Stimulated activated CD8-positive, alpha-beta memory T cell treated with anti-CD3 and anti-CD28 coated beads, Interleukin-7, amount 100 ng/mL, for 1 hour (primary cell): ENCODE measurements at places on chromosomes 6 and 20.

GRCh38 chr20:14688005-14688404 is 350.6 kb upstream of the FLRT3 start:
- DNase-seq: no peak

GRCh38 chr6:20236909-20237600 is 24.8 kb upstream of the MBOAT1 start:
- no peak for DNase-seq

GRCh38 chr20:14700639-14700960 is 363.2 kb upstream of the FLRT3 start:
- no peak for DNase-seq

- no peak for DNase-seq
Observed at GRCh38 chr20:52383995-52384621, 192.5 kb upstream of the ZFP64 start.

GRCh38 chr6:42243046-42243445 is 25.4 kb upstream of the MRPS10 start:
- no peak for DNase-seq

DNA sequence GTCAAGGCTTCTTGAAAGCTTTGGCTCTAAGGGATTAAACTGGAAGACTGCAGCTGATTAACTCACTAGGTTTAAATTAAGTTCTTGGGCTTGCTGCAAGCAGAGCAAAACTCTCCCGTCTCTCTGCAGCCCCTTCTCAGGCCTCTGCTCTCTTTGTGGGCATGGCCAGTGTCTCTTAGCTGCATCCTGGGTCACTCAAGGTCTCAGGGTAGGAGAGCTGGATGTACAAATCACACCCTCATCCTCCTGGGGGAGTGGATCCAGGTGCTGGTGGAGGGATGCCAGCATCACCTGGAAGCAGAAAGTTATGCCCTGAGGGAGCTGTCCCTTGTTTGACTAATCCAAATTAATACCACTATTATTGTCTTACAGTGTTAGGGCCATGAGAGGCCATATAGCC is 35.8 kb downstream of the GCM1 start:
- no peak for DNase-seq

- no peak for DNase-seq
Observed at GRCh38 chr6:115854866-115855665, 205.6 kb downstream of the FRK start.

DNA sequence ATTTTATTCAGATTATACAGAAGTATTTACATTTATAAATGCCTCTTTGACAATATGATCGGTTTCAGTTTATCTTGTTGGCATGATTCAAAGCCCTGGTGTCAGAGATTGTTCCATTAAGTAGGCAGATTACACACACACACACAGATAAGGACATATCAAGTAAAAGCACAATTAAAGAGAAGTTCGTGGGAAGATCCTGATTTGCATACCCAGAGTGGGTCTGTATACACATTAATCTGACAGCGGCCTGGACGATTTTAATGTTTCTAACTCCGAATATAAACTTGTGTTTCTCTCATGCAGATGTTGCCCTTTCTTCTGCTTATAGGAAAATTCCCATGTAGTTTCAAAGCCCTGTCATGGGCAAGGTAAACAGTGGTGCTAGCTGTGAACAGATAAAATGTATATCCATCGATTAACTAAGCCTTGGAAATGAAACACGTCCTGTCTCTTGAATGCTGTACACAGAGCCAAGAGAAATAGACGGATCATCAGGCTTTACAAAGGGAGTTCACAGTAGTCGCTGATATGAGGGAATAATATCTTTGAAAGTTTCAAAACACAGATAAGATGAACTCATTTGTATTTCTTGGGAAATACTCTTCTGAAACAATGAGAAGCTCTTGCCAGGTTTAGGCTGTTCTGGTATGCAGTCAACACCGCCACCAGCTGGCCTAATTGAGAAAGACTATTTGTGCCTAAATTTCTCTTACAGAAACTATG is 108.2 kb upstream of the GMDS start:
- DNase-seq: no peak

- no peak for DNase-seq
Observed at GRCh38 chr20:39825950-39826349, 863.1 kb downstream of the MAFB start.

GRCh38 chr20:57755609-57756008 is 45.8 kb upstream of the PMEPA1 start:
- no peak for DNase-seq

DNA sequence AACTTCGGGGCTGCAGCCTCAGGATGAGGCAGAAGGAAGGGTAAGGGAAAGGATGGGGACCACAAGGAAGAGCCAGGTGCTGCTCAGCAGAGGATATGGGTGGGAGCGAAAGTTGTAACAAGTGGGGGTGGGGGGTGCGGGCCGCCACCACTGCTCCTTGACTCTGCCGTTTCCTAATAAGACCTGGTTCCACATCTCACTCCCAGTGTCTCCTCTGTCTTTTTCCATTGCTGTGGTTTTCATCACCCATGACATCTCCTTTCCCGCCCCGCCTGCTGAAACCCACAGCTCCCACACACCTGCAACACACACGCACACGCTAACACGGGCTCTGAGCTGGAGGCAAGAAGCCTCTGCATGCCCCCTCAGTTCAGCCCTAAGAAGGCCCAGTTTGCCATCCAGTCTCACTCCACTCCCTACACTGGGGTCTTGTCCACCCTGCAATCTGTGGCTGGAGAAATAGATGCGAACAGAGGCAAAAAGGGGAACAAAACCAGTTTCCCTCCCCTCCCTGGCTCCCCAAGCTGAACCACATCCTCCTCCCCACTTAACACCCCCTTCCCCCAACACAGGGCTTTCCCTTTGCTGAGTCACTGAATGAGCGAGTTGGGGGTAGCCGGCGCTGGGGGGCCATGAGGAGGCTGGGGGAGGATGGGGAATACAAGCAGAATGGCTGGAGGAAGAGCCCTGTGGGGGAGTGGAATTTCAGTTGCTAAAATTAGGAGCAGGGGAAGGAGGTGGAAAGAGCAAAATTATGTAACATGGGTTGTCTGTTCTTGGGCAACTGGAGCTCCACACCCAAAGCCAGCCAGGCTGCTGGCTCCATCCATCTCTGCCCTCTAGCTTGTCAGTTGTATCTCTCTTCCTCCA is 11.5 kb downstream of the NFKBIL1 start:
- DNase-seq: peak; percentile 38

DNA sequence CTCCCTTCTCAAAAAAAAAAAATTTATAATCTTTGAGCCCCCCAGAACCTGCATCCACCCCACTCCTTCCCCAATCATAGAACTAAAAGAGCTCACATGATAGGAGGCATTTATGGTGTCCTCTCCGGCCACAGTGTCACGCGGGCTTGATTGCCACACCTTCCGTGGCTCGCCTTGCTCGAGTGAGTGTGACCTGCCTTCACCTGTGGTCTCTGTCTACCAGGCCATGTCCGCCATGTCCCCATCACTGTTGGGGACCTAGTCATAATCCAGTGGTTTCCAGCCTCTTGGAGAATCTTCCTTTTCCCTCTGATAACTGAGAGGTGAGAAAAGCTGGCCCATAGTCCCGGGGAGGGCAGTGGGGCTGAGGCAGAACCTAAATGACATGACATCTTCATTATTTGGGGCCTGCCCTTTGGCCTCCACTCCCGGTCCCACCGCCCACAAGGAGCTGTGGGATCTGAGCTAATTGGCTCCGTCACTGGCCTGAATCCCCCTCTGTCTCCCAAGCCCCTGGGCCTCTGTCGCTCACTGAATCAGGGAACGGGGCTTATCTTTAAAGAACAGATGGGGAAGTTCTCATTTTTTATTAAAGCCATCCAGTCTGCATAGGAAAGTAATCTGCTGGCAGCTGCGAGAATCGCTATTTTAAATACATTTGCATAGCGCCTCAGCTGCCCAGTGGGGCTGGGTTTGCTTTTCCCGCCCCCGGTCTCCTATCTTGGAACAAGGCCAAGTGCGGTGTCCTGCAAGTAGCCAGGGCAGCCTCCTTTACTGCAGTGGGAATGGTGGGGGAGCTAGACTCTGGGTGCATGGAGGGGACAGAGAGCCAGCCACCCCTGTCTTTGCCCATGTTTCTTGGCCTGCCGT is 197.6 kb upstream of the PMEPA1 start:
- DNase-seq: no peak

DNA sequence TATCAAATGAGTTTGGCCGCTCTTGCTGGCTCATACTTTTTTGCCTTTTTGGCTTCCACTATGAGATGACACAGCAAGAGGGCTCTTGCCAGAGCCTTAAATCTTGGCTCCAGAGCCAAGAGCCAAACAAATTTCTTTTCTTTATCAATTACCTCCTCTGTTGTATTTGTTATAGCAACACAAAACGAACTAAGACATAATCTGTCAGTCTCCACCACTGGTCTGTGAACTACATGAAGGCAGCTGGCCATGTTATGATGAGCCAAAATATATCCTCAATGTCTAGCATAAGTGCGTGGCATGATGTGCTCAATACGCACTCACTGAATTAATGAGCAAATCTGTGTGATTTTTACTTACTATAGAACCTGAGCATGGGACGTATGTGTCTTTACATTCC is 220.0 kb upstream of the ZNF217 start:
- no peak for DNase-seq

DNA sequence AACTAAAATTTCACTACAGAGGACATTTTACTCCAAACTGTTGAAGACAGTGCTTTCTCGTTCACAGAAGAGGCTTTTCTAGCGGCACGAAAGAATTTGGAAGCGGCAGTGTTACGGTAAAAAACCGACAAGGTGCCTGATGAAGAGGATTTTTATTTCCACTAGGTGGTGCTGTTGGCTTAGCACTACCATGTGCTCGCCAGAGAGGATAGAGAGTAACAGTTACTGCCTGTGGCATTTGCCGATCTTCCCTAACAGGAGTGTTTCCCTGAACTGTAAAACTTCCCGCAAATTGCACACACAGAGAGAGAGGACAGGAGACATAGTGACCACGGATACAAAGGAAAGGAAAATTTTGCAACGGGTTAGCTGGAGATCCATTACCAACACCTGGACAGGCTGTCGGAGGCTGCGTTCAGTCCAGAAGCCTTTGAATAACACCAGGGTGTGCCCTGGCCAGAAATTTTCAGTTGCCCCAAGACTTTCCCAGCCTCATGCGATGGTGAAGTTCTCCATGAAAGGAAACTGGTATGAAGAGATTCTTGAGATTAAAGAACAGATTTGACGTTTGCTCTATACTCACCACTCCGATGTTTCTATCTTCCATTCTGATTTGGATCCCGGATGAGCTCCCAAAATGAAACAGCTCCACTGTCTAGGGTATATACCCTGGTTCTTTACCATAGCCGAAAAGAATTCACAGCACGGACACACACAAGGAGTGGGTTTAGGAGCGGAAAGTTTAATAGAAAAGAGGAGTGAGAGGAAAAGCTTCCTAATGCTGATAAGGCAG is 48.1 kb downstream of the HLA-DPB1 start:
- DNase-seq: no peak

DNA sequence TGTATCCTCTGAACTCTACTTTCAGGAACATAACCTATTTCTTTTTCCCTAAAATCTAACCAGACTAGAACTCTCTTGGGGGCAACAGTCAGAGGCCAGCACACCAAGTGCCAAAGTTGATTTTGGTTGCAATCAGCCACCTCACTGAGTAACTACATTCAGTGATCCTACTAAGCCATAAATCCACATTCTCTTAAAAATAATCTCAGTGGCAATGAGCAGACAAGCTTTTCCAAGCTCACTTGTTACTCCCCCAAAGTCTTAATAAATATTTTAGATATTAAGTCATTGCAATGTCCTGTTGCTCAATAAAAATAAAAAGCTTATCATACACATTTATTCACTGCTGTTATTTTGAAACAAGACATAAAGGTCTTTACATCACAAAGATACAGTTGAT is 9.8 kb downstream of the RGS17 start:
- no peak for DNase-seq

DNA sequence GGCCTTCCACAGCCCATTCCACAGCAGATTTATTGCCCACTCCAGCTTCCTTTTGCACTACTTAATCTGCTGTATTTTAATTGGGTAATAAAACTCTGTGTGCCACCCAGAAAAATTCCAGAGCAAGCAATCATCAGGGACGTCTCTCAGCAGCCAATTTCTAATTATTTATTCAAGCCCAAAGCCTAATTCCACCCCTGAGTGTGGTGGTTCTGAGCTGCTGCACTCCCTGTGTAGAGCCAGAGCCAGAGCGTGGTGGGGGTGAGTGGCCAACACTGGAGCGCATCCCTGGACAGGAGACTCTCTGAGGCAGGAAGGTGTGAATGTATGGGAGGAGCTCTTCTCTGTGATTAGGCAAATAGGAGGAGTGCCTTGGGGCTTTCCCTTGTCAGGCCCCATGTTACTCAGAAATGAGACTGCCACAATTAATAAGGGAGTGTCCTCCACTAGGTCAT is 66.1 kb downstream of the CD24 start:
- no peak for DNase-seq

DNA sequence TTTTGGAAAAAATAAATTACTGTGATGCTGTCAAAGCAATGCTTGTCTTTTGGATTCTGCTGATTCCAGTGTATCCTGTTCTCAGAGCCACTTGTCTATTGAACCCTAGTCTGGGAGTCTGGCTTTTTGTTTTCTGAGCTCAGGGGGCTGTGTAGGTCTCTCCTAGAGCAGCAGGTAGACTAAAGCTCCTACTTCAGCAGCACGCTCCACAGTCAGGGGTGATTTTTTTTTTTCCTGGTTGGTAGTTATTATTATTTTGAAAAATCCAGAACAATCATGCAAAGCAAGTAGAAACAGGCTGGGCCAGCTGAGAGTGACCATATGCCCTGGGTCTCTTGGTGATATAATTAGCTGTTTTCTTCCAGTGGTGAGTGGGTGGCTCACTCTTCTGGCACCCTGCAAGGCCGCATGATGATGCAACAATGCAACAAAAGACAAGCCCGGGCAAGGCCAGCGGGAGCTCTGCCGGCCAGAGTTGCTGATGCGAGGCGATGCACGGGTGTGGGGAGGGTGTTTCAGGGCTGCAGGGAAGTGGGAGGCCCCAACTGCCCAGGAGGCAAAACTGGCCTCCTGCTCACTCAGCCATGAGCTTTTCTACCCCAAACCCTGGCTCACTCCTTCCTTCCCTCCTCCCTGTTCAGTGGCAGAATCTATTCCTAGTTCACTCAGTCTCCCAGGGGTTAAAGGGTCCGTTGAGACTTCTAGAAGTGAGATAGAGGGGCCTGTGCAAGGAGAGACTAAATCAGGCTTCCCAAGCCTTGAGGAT is 11.5 kb upstream of the CDKN1A start:
- DNase-seq: no peak

- DNase-seq: no peak
Observed at GRCh38 chr20:46894971-46895905, 595 bp downstream of the EYA2 start.

- DNase-seq: no peak
Observed at GRCh38 chr20:8895472-8895871, 173.4 kb upstream of the PLCB4 start.

- no peak for DNase-seq
Observed at GRCh38 chr6:77424761-77425160, 38.5 kb downstream of the HTR1B start.

- DNase-seq: no peak
Observed at GRCh38 chr20:21096321-21097043, 9.7 kb downstream of the LINC00237 start.
